NCI-H1694 (cell line): ENCODE measurements at places on chromosomes 5 and 9.

GRCh38 chr9:76820431-76820830 is 56.2 kb downstream of the PCA3 start:
- no peak for DNase-seq

- DNase-seq = no peak
Observed at GRCh38 chr5:76576996-76577395, 46.2 kb downstream of the F2RL2 start.

GRCh38 chr5:142688281-142688989 is 2.5 kb upstream of the FGF1 start:
- DNase-seq = no peak

DNA sequence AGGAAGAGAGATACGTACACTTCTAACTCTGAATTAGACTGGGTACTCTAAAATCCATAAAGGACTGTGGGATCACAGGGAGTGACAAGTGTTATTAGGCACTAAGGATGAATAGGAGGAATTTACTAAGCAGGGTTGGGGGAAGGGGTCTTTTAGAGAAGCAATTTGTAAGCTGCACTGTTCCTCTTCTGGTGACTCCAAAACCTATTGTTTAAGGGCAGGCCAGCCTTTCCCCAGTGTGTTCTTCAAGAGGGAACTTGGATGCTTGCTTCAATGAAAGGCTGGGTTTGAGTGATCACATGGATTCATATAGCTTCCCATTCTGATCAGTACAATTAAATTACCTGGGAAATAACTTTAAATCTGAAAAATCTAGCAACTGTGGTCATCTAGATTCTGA is 71.8 kb downstream of the STX17 start:
- DNase-seq = no peak

- no peak for DNase-seq
Observed at GRCh38 chr5:143101121-143101520, 302.4 kb downstream of the NR3C1 start.

DNA sequence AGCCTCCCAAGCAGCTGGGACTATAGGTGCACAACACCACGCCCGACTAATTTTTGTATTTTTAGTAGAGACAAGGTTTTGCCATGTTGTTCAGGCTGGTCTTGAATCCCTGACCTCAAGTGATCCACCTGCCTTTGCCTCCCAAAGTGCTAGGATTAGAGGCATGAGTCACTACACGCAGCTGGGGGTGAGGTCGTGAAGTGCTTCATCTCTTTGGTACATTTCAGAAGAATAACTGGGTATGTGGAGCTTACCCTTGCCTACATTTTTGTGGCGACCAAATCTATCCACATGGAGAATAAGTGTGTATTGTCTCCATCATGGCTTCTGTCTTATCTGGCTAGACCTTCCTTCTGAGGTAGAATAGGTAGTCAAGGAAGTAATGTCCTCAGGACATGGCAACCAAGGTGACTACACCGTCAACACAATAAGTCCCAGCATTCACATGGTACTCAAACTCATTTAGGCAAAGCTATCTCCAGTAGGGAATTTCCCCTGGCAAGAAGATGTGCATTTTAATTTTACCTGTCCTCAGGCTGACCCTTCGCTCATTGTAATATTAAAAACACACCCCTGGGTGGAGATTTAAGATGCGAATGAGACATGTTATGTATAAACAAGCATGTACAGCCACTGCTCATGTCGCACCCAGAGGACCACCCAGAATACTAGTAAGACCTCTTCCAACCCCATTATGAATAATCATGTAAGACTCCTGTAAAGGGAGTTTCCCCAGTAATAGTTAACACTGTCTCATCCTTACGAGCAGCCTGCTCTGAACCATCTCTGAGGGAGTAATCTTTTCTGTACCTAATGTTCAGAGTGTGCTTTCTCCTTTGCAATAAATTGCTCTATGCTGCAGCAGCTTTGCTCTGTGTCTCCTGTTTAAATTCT is 1173.2 kb downstream of the TAF11L14 start:
- no peak for DNase-seq

- DNase-seq = no peak
Observed at GRCh38 chr9:1429297-1429696, 379.1 kb downstream of the DMRT2 start.

DNA sequence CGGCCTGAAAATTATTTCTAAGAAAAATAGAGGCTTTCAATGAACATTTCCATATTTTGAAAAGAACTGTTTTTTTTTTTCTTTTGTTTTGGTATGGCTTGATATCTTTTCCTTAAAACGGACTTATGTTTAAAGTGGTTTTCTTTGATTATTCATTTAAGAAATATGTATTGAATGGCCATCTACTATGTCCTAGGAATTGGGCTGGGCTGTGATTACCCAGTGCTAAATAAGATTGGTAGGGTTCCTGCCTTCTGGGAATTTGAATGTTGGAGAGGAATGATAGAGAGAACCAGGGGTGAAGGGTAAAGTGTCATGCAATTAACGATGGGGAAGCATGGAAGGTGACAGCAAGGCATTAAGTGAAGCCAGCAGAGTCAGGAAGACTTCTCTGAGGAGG is 33.2 kb downstream of the TNFSF8 start:
- DNase-seq = no peak

DNA sequence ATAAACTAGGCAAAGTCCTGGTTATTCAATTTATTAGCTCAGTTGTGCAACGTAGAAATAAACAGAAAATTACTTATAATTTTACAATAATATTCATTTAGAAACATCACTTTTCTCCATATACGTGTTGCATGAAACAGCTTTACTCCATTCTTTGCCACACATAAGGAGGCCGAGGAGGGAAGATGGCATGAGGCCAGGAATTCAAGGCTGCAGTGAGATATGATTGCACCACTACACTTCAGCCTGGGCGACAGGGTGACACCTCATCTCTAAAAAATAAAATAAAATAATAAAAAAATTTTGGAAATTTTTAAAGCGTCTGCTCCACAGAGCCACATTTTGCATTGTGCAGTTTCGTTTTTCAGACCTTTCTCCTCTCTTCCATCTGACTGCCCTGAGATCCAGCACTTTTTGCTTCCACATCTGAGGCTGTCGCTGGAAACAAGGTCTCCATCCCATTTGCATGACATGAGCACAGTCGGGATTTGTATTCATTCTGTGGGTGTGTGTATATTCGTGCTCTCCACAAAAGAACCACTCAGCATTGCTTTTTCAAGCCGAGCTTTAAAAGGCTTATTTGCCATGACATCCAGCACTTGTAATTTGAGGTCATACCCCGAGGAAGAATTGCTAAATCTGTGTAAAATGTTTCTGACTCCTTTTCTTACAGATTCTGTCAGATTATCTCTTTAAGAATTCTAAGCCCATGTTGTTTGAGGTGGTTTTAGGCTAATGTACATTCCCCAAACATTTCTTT is 98.6 kb upstream of the MSX2 start:
- DNase-seq = no peak
